ENCODE measurements at places on chromosomes 1 and 21.

GRCh38 chr1:164440232-164440631, 118.8 kb upstream of the PBX1 start:
- no peak for DNase-seq

DNA sequence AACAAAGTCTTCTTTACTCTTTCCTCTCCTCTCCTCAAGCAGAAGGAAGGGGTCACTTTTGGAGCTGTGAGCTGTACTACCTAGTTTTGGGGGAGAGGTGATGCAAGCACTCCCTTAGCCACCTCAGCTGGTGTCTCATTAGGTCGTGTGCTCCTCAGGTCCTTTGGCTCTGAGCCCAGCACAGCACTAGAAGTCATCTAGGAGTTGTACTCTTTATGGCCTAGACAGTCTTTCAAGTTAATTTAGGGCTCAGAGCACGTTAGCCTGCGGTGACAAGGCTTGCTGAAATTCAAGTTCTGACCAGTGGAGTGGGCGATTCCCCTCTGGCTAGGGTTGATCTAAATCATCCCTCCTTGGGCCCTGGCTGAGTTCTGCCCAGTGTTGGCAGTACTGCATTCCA, 48.0 kb upstream of the WDR26 start:
- DNase-seq: no peak

DNA sequence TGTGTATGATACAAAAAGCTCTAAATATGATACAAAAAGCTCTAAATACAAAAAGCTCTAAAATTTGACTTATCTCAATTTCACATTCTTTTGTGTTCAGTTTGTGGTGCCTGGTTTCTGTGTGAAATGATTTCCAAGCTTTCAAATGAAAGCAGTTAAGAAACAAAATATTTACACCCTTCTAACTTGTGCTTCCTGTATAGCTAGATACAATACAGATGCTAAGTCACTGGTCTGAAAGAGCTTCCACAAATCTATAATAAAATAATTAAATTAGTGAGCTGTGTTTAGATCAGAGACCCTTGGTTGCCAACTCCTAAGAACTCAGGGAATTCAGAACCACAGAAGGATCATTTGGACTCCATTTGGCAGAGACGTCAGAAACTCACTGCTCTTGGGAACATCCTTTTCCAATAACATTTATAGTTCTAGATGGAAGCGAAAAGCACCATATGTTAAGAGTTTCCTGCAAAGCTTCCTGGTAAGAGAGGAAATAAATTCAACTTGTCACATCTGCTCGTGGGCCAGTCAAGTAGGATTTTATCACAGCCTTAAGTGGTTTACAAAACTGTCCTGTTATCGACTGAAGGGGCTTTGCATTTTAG, 1079.1 kb downstream of the ADGRL2 start:
- DNase-seq: no peak

GRCh38 chr1:155938220-155938627, 3.2 kb upstream of the RXFP4 start:
- no peak for DNase-seq

DNA sequence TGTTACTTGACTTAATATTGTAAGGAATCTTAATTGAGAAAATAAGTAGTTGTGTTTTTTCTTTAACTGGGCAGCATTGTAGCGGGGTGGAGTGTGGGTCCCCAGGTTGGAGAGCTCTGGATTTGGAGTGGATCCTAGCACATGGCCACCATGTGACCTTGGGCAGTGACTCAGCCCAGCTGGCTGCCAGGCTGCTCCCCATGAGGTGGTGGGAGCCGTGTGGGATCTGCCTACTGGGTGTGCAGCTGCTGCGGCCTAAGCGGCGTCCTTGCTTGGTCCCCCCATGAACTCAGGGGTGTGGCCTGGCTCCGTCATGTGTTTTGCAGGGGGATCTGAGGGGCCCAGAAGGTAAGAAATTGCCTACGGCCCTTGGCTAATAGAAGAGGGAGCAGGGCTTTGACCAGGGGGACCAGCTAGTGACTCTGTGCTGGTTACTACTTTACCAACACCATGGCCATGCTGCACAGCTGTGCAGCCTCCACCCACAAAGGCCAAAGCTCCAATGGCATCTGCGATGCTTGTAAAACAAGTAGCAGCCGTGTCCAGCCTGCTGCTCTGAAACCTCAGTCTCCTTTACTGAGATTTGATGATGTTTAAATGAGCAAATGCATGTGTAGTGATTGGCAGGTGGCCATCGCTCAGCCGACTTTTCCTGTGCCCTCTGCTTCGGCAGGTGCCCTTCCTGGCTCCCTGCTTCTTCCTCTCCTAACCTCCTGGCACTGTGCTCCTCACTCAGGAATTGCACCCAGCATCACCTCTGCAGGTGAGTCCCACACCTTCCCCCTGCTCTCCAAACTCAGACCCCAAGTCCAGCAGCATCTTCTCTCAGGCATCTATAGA, 68.3 kb downstream of the ADARB1 start:
- peak; percentile 62 for DNase-seq

GRCh38 chr1:110719908-110720307, 45.2 kb upstream of the KCNA3 start:
- no peak for DNase-seq

- no peak for DNase-seq
Measured at GRCh38 chr1:147129116-147129873, 43.0 kb downstream of the PRKAB2 start.

GRCh38 chr1:171213559-171214454, 28.7 kb downstream of the FMO2 start:
- DNase-seq: no peak

- DNase-seq: no peak
Measured at GRCh38 chr21:39452207-39452969, 618 bp downstream of the SH3BGR start.

DNA sequence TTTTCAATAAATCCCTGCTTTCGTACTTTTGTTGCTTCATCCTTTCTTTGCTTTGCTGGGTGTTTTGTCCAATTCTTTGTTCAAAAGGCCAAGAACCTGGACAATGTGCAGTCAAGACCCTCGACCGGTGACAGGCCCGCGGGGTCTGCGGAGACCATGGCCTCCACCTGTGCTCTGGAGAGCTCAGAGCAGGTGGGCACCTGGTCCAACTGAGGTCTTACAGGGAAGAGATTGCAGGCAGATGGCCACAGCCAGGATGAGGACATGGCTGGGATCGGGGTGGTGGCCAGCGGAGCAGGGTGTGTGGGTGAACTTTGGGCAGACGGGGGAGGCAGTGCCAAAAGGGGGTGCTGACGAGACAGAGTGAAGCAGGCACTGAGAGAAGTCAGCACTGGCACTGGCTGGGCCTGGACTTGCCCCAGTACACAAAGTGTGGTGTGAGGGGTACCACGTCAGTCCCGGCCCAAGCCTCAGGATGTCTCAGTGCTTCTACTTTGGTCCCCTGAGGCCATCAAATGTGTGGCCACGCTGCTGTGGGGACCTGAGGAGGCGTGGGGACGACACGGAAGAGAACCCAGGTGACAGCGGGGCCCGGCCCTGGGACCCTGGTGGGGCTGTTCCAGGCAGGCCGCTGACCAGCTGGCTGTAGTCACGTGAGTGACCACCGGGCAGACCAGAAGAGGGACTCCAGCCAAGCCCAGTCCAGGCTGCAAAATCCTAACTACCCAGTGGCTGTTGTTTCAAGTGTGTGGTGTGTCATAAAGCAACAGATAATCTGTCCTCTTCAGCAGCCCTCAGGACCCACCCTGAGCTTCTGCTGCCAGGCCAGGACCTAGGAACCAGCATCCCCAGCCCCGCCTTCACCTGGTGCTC, 10.4 kb upstream of the CCDC27 start:
- no peak for DNase-seq

DNA sequence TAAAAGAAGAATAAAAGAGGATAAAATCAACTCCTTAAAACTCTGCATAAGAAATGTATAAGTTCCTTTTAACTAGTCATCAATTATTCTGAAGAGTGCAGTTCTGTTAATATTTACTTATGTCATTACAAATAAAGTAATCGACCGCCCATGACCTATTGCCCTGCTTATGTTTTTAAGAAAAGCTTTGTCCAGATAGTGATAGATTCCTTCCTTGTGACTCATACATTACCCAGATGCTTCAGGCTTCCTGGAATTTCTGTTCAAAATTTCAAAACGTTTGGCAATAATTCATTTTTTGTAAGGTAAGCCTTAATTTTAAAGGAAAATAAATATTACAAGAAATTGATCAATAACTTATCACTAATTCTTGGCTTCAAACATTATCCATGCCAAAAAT, 918.2 kb upstream of the ADGRL2 start:
- DNase-seq: peak; percentile 76

GRCh38 chr1:204463125-204464060, 31.2 kb downstream of the PIK3C2B start:
- no peak for DNase-seq

DNA sequence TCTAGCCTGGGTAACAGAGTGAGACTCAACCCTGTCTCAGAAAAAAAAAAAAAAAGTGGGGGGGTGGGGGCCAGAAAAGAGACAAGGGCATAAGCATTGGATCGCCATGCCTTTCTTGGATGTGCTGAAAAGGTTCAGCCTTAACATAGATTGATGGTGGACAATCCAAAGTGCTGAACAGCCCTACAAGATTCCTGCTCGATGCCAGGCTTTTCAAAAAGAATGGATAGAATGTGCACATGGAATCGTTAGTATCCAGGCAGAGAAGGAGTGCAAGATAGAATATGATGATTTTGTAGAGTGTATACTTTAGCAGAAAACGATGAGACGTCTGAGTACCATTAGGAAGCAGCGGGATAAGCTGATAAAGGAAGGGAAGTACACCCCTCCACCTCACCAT, 10.9 kb upstream of the COA7 start:
- DNase-seq: no peak

DNA sequence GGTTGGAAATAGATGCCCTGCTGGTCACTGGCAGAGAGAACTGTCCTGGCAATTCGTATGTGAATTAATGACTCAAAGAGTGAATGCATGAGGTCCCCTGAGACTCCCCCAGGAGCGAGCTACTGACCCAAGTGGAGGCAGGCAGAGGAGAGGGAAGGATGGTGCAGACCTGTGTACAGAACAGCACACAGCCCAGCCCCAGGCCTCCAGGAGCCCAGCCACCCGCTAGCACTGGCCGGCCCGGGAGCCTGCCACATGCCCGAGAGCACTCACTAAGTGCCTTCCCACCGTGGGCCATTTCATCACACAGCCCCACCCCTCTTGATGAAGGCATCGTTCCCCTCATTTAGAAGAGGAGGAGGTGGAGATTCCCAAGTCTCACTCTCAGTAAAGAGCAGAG, 62.0 kb upstream of the IGSF21 start:
- DNase-seq: no peak

- DNase-seq: peak; percentile 35
Measured at GRCh38 chr1:18091660-18092446, 15.7 kb upstream of the IGSF21 start.

GRCh38 chr1:196515904-196516303, 92.3 kb downstream of the KCNT2 start:
- DNase-seq: no peak

- DNase-seq: no peak
Measured at GRCh38 chr1:165512816-165513215, 31.0 kb upstream of the LRRC52 start.

GRCh38 chr1:2189459-2190425, 4.8 kb downstream of the FAAP20 start:
- DNase-seq: peak; percentile 54

GRCh38 chr21:16028142-16028541, 298.4 kb downstream of the USP25 start:
- no peak for DNase-seq

GRCh38 chr1:112735752-112736151, 20.6 kb upstream of the PPM1J start:
- peak; percentile 80 for DNase-seq

DNA sequence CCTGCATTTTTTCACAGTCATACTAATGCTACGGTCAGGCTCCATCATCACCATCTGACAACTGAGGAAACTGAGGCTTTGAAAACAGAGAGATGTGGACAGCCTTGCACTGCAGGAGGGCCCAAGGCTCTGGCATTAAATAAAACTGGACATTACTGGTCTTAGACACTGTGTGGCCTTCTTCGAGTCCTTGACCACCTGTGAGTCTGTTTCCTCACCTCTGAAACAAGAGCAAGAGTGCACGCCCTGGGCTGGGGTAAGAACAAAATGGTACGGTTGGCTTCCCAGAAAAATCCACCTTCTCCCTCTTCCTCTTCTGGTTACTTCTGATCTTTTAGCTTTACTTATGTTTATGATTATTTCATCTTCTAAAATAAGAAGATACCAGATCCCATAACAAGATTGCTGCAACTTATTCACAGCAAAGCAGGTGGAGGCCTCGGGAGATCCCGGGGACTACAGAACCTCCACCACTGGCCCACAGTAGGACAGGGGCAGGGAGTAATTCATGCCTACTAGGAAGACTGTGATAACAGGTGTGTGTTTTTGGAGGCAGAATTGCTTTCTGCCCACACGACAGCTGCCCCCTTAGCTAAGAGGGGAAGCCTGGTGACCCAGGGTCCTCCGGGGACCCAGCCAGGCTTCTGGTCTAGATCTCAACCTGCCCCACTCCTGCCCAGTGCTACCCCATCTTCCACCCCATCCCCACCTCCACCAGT, 156.4 kb upstream of the EDN2 start:
- no peak for DNase-seq

GRCh38 chr1:105785021-105785420, 1271.5 kb upstream of the PRMT6 start:
- no peak for DNase-seq

GRCh38 chr1:170321113-170321512, 175.4 kb downstream of the NTMT2 start:
- DNase-seq: no peak

DNA sequence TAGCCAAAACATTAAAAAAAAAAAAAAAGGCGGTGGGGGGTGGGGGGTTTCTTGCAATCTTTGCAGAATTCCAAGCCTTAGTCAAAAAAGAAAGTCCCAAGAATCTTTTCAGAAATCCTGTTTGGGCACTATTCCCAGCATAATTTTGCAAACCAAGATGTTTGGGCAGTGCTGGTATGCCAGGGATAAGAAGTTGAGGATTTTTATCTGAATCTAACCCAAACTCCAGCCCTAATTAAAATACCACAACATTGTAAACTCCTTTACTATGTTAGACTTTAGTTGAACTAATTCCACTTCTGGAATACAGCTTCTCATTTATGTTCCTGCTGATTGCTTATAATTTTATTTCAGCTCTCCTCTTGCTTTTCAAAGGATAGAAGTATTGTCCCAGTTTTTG, 504.1 kb upstream of the ADGRL2 start:
- no peak for DNase-seq

DNA sequence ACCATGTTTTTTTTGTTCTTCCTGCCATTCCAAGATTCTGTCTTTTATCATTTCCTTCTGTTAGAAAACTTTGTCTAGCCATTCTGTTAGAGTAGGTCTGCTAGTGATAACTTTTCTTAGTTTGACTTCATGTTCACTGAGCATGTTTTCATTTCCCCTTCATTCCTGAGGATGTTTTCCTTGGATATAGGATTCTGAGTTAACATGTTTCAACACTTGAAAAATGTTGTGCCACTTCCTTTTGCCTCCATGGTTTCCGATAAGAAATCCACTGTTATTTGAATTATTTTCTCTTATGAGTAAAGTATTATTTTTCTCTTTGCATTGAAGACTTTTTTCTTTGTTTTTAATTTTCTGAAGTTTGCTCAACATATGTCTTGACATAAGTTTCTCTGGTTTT, 66.7 kb downstream of the ATP1A1 start:
- DNase-seq: no peak

- no peak for DNase-seq
Measured at GRCh38 chr1:75310067-75310466, 175.9 kb downstream of the LHX8 start.

Data from HS-27A (cell line).